ENCODE measurements at places on chromosomes 7 and 10. TPM values are rescaled to one million over a fixed set of nuclear protein-coding genes. Genes with fewer than 3 reads are reported as not detected.

The SDK1 gene
- total RNA-seq, result 33.1 TPM

The EBLN1 gene
- total RNA-seq, result not detected

The GPR146 gene
- 2.7 TPM for total RNA-seq

The MSANTD7 gene
- total RNA-seq, result 22.0 TPM

The ZCWPW1 gene
- total RNA-seq, result 2.8 TPM

The BMPER gene
- 3.8 TPM for total RNA-seq

The CLCN1 gene
- not detected for total RNA-seq

The NYAP1 gene
- total RNA-seq, result 18.2 TPM

The SAP25 gene
- total RNA-seq, result not detected

The DYNC1I1 gene
- 15.2 TPM for total RNA-seq

The PTPN20 gene
- 16.4 TPM for total RNA-seq

The SSC4D gene
- total RNA-seq, result 0.73 TPM

The IL6 gene
- not detected for total RNA-seq

The DPYSL4 gene
- 44.5 TPM for total RNA-seq

The TRIM50 gene
- total RNA-seq, result not detected

The LIPK gene
- not detected for total RNA-seq

The RAMP3 gene
- 1.4 TPM for total RNA-seq

The TBC1D12 gene
- total RNA-seq, result 54.8 TPM

The GIMAP6 gene
- 4.5 TPM for total RNA-seq

The CNTNAP2 gene
- total RNA-seq, result 137 TPM

The WEE2 gene
- total RNA-seq, result 0.45 TPM

The LSM8 gene
- 68.8 TPM for total RNA-seq

The ABCB1 gene
- 10.4 TPM for total RNA-seq

The KLF14 gene
- total RNA-seq, result not detected

The NPFFR1 gene
- 0.54 TPM for total RNA-seq

The MAT1A gene
- total RNA-seq, result not detected

The JCAD gene
- total RNA-seq, result 19.0 TPM

The TMEM184A gene
- 0.18 TPM for total RNA-seq

The WNT8B gene
- total RNA-seq, result not detected

The HOXA9 gene
- total RNA-seq, result not detected

The UPK3BL2 gene
- 8.0 TPM for total RNA-seq

The PMS2 gene
- total RNA-seq, result 26.1 TPM

The SLC26A5 gene
- 0.18 TPM for total RNA-seq

The FAM13C gene
- 66.1 TPM for total RNA-seq

The COL26A1 gene
- total RNA-seq, result 16.3 TPM

The BEND7 gene
- 16.5 TPM for total RNA-seq

The STEAP1 gene
- 2.2 TPM for total RNA-seq

The LRRC61 gene
- 8.2 TPM for total RNA-seq

The NRAP gene
- total RNA-seq, result 0.09 TPM

The TMEM225B gene
- 0.27 TPM for total RNA-seq

The SPDYE9 gene
- not detected for total RNA-seq

The CPA2 gene
- total RNA-seq, result not detected

The C10orf67 gene
- 0.54 TPM for total RNA-seq

The GRM3 gene
- 74.5 TPM for total RNA-seq

The SLC35B4 gene
- 24.3 TPM for total RNA-seq

The ZDHHC16 gene
- total RNA-seq, result 28.4 TPM

The OR2AE1 gene
- total RNA-seq, result 0.27 TPM

Data from cerebellum (tissue), 4 donors.